Glomerular endothelial cell (primary cell): ENCODE measurements at places on chromosomes 13 and 19. TPM values are rescaled to one million over a fixed set of nuclear protein-coding genes. Genes with fewer than 3 reads are reported as not detected.

Gene CEACAM8
- not detected in 2 replicates for total RNA-seq

Gene RAB3A
- 2.6 and 4.1 TPM in 2 replicates for total RNA-seq

GRCh38 chr13:111911754-111912452, 155.0 kb upstream of the SOX1 start:
- DNase-seq, result no peak

DNA sequence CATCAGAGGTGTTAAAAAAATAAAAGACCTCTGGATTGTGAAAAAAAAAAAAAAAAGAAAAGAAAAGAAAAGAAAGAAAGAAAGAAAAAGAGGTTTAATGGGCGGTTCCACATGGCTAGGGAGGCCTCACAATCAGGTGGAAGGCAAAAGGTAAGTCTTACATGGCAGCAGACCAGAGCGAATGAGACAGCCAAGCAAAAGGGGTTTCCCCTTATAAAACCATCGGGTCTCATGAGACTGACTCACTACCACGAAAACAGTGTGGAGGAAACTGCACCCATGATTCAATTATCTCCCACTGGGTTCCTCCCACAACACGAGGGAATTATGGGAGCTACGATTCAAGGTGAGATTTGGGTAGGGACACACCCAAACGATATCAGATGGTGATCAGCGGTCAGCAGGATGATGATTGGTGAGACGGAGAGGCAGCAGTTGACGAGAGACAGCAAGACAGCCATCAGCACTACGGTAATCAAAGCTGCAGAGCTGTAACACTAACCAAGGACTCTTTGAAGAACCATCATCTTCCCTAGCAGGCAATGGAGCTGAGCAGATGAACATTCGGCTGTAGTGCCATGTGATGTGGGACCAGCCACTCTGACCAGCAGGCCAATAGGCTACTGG, 3.9 kb upstream of the CD209 start:
- no peak for DNase-seq
